ENCODE measurements at places on chromosomes 5 and 9.
A peak's percentile ranks its signal among the peaks of the same experiment; 100 is the strongest.

- DNase-seq: peak; percentile 73
These were observed at the start of gene FAM200C for GRCh38 chr5:160399402-160400353. Gene FAM200C, minus strand, starts transcription at chr5:160400054. Its CDS starts 4,564 bp downstream, at chr5:160395490.

GRCh38 chr5:98433022-98433421, 340.4 kb upstream of the RGMB start:
- DNase-seq: no peak

DNA sequence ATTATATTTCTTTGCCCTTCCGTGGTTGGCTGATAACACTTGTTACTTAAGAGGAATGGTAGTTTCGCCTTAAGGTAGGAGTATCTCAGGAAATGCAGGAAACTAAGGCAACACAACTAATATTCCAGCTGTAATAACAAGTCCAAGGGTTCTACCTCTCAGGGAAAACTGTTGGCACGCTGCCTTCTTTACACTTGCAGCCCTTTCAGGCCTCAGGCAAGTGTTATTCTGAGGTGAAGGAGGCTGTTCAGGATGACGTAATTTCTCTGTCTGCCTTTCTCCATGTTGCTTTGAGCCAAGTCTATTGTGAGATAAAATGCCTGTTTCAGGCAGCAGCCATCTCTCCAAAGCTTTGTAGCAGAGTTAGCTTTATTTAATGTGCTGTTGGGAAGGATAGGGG, 38.0 kb downstream of the VCAN start:
- peak; percentile 17 for DNase-seq

DNA sequence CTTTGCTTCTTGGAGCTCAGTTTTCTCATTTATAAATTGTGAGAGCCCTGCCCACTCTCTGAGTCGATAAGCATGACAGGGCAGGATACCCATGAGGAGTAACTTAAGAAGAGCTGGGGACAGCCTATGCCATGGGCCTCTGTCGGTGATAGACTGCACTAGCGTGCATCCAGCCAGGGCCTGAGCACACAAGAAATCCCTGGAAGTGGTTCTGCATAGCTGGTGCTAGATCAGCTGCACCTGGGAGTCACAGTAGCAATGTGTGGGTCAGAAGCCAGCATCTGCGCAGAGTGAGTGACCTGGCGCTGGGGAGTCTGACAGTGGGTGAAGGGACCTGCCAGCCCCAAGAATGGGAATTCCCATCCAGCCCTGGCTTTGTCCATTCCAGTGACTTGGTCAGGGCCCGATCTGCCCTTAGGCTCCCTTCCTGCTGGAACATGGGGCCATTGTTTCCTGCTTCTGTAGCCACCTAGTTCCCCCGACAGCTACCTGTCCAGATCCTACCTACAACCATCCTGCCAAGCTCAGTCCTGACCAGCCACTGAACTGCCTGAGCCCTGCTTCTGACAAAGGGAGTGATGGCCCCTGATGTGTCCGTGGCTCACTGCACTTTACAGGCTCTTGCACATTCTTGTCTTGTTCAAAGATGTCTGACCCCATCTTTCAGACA, 35.9 kb upstream of the NANS start:
- no peak for DNase-seq

GRCh38 chr9:28820741-28821140, 1247.5 kb upstream of the C9orf72 start:
- DNase-seq: no peak

- DNase-seq: no peak
These were observed 143.5 kb downstream of the SAXO1 start for GRCh38 chr9:18889550-18889949.

- DNase-seq: no peak
These were observed 414.1 kb downstream of the MLLT3 start for GRCh38 chr9:20208226-20208625.

DNA sequence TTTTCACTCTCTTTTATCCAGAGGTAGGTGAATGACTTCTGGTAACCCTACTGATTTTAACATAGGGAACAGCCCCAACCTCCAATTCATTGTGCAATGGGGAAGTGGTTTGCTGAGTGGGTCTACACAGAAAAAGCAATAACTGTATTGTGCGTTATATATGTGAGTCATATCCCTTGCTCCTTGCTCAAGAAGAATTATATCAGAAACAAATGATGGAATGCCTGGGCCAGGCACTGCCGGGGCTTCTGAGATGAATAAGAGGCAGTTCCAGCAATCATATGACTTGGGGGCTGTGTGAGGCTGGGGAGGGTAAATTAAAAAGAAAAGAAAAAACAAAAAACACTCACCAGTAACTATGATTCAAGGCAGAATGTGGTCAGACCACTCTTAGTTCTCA, 79.2 kb upstream of the ABCA1 start:
- peak; percentile 20 for DNase-seq

- DNase-seq: no peak
These were observed 11.2 kb upstream of the EGR1 start for GRCh38 chr5:138454121-138454520.

GRCh38 chr9:5886114-5886939, 4.4 kb upstream of the MLANA start:
- DNase-seq: peak; percentile 24

GRCh38 chr5:78419396-78419795, 59.0 kb downstream of the SCAMP1 start:
- no peak for DNase-seq

DNA sequence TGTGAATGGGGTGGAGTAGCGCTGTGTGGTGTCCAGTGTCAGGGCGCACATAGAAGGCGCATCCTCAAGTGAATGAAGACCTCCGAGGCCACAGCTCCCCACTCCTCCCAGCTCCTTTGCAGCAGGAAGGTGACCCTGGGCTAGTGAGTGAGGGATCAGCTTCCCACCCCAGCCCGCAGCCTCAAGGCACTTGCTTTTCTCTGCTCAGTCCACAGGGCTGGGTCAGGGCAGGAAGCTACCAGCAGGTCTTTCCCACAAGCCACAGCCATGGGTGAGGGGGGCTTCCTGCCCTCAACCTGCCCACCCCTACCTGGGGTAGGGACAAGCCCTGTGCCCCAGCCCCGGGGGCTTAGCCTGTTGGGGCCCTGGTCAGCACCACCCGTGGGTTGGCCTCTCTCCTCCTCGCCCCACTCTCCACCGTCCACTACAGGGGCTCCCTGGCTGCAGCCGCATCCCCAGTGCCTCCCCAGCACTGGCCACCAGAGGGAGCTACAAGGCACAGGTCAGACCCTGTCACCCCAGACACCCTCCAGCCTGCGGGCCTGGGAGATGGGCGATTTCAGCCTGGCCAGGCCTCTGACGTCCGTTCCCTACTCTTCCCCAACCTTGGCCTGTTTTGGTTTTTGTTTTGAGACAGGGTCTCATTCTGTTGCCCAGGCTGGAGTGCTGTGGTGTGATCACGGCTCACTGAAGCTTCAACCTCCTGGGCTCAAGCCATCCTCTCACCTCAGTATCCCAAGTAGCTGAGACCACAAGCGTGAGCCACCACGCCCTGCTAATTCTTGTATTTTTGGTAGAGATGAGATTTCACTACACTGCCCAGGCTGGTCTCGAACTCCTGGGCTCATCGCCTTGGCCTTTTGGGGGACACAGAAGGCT, 1.3 kb upstream of the ABCA2 start:
- DNase-seq: no peak

GRCh38 chr5:68054638-68055037, 160.9 kb upstream of the PIK3R1 start:
- DNase-seq: no peak

DNA sequence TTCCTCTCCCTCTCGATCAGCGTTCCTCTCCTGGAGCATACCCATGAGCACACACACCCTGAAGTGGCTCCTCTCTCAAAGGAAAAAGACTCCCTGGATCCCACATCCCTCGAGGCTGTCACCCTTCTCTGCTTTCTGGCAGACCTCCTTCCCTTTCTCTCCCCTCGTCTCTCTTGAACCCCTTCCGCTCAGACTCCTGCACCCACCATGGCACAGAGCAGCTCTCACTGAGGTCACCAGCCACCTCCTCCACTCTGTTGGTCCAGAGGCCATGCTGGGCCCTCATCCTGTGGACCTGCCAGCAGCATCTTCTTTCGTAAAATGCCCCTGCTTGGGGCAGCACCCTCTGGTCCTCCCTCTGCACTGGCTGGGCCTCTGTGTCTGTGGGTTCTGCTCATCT, 5.7 kb downstream of the B4GALT7 start:
- DNase-seq: no peak

GRCh38 chr5:59390074-59390659, 503.4 kb downstream of the PDE4D start:
- no peak for DNase-seq

DNA sequence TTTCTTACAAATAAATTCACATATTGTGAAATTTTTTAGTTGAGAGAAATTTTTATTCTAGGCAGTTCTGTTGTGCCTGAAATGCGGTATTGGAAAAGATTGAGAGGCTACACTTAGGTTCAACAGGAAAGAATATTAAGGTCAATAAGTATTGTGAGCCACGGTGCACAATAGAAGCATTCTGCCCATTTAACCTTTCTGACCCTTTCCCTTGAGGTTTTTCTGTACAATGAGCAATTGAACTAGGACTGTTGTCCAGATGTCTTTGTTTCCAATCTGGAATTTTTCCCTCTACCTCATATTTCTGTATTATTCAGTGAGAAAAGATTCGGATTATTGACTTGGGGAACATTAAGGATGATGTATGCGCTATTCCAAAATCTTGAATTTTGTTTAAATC, 205.2 kb downstream of the NR3C1 start:
- DNase-seq: no peak

GRCh38 chr5:168073991-168074800, 217.2 kb upstream of the WWC1 start:
- no peak for DNase-seq

DNA sequence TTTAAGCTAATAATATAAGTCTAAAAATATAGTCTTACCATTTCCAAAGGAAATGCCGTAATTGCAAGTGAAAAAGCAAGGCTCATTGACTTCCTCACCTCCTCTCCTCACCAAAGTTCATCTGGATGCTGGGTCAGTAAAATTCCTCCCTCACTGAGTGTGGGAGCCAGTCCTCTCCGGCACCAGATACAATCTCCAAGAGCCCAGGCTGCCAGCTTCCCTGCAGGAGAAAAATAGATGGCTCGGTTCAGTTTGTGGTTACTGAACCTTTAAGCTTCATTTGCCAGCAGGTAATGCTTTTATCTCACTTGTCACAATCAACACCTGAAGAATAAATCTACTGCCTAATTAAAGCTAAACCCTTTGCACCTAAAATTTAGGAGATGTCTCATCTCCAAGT, 115.3 kb upstream of the VLDLR start:
- no peak for DNase-seq

GRCh38 chr5:68169903-68170302, 45.7 kb upstream of the PIK3R1 start:
- no peak for DNase-seq

- DNase-seq: no peak
These were observed 138.7 kb downstream of the SNX18 start for GRCh38 chr5:54656261-54656728.

DNA sequence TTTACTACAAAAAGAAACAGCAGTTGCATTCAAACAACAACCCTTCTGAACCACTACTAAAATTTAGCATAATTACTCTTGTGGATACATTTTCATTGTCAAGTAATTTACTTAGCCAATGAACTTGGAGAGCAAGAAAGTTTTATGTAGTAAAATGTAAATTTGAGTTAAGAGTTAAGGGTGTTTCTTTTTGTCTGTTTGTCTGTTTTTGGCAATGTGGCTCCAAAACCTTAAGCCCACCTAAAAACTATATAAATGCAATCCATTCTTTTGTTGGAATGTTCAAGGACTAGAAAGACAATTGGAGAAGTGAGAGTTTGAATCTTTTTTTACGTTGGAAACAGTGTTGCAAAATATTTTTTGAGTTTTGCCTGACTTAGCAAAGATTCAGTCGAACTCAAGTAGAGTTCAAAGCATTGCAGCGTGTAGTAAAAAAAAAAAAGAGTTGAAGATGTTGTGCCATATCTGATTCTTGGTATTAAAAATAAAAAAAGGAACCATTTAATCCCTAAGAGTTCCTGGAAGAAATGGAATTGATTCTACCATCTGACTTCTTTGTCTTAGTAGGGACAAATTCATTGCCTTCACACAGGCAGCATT, 867 bp downstream of the SYK start:
- DNase-seq: no peak

DNA sequence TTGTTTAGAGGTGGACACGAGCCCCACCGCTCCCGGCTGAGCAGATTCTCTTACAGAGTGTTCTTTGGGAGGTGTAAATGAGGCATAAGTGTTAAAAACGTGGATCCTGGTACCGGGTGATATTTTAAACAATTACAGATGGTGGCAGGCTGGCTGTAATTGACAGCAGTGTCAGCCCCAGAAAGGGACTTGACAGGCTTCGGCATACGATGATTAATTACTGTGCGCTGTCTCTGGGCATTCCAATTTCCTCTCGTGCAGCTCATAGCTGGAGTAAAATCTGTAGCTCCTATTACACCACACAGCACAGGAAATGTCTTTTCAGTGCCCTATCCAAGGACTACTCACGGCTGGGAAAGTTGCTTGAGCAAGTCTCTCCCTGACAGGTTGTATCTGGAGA, 305.4 kb upstream of the IRX2 start:
- DNase-seq: no peak

DNA sequence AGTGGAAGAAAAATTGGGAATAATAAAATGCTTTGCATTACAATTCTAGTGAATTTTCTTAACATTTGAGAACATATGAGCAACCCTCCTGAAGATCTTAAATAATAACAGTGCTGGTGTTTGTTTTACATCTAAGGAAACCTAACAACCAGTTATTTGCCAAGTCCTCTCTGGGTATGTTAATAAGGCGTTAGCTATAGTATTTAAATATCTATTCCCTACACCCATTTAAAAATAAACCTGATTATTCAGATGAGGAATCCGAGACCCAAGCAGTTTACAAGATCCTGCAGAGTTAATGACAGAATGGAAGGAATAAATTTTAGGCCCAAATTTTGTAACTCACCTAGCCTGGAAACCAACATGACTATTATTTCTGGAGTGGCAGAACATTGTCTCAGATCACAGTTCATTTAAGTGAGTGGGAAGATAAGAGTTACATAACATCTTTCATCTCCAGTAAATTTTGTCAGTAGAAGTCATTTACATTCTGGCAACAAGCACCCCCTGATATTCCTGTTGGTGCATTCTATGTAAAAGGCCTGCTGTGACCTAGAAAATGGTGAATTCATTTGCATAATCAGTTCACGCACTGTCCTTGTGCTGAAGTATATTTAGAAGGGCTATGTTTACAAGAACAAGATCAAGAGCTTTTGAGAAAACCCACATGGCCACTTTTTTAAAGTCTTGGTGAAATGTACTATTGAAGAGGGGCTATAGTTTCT, 148.2 kb downstream of the COX7C start:
- DNase-seq: no peak

Data from brain pericyte (primary cell).